ENCODE measurements at places on chromosomes 1 and 21.

DNA sequence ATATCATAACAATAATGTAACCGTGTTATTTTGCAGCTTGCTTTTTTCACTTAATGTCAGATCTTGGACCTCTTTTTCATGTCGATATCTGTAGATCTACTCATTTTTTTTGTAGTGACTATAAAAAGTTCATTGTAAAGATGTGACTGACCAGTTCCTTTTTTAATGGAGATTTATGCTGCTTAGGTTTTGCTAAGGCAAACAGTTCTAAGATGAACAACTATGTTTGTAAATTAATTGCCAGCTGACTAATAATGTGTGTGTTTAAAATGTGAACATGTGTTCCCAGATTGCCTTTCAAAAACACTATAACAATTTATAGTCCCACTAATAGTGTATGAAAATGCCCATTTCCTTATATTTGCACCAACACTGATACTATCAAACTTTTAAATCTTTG lies 18.1 kb upstream of the EPS8L3 start:
- DNase-seq = no peak

DNA sequence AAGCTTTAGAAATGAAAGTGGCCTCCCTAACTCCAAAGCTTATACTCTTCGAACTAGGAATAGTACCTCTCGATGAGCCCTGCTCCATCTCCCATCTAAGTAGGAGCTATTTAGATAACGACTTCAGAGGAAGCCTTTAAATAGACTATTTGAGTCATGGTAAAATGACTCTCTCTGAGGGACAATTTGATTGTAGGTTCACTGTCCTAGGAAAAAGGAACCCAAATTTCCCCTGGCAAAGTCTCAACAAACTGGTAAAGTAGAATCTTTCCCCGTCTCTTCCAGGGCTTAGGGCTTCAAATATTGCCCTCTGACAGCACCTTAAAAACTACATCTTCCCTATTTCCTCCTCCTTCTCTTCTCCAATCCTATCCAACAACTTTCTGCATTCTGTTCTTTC lies 2.0 kb upstream of the FCER1A start:
- DNase-seq = no peak

GRCh38 chr1:9143250-9143649 lies 14.3 kb upstream of the GPR157 start:
- DNase-seq = no peak

DNA sequence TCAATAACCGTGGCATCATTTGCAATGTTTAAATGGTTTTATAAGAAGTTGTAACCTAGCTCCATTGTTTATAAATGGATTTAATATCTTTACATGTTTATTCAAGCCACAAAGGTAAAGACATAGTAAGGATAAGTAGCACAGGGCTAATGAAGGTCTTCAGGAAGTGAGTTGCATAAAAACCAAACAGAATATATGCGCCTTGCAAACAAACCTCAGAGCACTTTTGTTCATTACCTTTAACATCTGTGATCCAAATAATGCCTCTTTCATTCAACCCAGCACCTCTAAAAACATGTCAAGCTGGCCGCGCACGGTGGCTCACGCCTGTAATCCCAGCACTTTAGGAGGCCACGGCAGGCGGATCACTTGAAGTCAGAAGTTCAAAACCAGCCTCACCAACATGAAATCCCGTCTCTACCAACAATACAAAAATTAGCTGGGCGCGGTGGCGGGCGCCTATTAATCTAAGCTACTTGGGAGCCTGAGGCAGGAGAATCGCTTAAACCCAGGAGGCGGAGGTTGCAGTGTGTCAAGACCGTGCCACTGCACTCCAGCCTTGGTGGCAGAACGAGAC lies 25.3 kb downstream of the BRINP3 start:
- DNase-seq = no peak

DNA sequence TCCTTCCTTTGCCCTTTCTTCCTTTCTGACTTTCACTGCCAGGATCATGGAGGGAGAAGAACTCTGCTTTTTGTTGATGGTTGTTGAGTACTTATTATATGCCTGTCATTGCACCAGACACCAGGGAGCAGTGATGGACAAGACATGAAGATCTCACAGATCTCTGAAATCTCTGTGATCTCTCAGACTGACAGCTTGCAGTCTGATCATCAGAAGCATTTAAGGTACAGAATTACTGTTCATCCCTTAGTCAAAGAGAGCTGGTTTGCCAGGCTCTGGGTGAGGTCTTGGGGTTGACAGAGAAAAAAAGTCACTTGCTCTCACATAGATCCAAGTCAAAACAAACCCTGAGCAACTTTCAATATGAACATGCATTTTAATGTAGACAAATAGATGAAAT lies 299.5 kb upstream of the FMN2 start:
- DNase-seq = no peak

Measured in uterus (tissue), 4 donors.